ENCODE measurements at places on chromosomes 13 and 19. TPM values are rescaled to one million over a fixed set of nuclear protein-coding genes. Genes with fewer than 3 reads are reported as not detected.

- no peak for DNase-seq
Measured at GRCh38 chr19:45777395-45777961, 4.8 kb downstream of the DMPK start.

- no peak for DNase-seq
Measured at GRCh38 chr13:96671073-96671472, 323.2 kb downstream of the OXGR1 start.

- DNase-seq: no peak
Measured at GRCh38 chr13:113742000-113742441, 17.0 kb upstream of the TMEM255B start.

DNA sequence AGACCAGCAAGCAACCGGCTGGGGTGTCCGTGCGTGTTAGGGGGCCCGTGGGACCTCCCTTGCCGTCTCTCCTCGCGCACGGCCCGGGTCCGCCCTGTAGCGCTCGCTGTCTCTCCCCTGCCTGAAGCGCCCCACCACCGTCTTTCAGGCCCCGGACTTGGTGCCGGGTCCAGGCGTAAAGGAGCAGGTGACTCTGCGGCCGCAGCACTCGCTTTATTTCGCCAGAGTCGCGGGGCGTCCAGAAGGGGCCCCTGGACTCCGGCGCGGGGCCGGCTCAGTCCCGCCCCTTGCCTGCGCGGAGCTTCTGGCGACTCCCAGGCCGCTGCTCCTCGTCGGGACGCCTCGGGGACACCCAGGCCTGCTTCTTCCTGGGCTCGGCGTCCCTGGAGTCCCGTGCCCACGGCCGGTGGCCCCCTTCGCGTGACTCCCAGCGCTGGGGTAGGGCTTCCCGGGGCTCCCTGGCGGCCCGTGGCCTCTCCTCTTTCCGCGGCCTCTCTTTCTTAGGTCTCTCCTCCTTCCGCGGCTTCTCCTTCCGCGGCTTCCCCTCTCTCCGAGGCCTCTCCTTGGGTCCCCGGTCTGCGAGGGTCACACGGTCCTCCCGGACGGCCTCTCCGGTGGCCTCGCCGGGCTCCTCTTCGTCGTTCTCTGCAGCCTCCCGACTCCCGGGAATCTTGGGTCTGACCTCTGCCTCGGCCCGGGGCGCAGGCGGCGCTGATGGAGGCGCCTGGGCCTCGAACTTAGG lies 3.1 kb downstream of the AMH start:
- DNase-seq: no peak

- DNase-seq: no peak
Measured at GRCh38 chr19:29956855-29957254, 14.8 kb downstream of the URI1 start.

DNA sequence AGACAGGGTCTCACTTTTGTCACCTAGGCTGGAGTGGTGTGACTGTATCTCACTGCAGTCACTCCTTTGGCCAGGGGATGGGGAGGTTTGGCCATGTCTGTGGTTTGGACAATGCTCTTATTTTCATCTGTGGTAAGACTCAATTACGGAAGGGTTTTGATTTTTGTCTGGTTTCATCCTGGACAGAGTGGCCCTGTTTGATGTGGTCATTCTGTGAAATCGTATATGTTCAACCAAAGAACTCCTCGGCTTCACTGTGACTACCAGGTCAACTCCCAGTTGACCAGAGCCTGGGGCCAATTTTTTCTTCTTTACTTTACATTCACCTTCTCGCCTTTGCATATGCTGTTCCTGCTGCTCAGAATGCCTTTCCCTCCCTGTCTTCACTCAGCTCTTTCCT lies 6.8 kb upstream of the CCDC124 start:
- DNase-seq: no peak

GRCh38 chr19:37990362-37990761 lies 83.4 kb downstream of the SIPA1L3 start:
- no peak for DNase-seq

DNA sequence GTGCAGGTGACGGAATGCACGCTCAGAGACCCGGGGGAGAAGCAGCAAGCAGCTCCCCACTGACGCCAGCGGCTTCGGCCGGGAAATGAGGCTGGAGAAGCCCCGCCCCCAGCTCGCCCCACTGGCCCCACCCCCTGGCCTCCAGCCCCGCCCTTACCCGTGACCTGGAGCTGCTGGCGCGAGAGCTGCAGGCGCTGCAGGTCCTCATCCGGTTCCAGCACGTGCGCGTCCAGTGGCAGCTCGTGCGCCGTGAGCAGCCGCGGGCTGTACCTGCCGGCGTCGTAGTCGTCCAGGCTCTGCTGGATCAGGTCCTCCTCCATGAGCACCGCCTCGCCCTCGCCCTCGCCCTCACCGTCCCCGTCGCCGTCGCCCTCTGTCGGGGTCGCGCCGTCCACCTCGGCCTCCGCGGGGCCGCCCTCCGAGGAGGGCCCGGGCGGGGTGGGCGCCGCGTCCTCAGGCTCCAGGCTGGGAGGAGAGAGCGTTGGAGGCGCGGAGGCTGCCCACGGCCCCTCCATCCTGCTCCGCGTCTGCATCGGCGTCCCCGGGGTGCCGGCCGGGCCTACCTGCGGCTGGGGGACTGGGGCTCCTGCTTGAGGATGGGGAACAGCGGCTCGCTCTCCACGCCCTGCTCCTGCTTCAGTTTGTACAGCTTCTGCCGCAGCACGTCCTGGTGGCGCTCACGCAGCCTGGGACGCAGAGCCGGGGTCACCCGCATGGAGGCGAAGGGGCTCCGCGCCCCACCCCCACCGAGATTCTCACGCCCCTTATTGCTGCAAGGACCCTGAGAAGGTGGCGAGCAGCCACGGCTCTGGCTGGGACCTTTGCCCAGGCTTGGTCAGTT lies 6.4 kb upstream of the TBXA2R start:
- no peak for DNase-seq

DNA sequence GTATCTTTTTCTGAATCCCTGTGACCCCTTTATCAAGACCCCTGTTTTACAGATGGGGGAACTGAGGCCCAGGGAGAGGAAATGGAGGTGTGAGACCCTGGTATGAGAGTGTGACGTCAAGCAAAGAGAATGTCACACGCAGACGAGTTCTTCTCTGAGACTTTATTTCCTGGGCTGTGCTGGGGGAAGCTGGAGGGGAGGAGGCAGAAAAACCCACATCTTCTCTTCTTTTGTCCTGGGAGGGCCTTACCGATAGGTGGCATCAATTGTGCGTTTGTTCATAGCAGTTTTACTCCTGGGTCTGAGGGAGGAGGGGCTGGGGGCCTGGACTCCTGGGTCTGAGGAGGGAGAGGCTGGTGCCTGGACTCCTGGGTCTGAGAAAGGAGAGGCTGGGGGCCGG lies 4.9 kb upstream of the KLK15 start:
- DNase-seq: no peak

The EBI3 gene
- polyA plus RNA-seq: 0.55 TPM

Data from left renal cortex interstitium (tissue), 4 donors.